ENCODE measurements at places on chromosomes 13 and 19.

DNA sequence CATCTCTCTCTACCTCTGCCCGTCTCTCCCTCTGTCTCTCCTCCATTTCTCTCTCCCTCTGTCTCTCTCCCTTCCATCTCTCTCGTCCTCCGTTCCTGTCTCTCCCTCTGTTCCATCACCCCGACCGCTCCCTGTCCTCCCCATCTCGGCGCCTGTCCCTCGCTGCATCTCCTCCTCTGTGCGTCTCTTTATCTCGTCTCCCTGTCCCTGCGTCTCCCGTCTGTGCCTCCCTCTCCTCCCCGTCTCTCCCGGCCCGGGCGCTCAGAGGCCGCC, 4.6 kb downstream of the GRIN2D start:
- DNase-seq: no peak

GRCh38 chr19:45863840-45864628, at the start of gene FOXA3:
FOXA3 (plus strand) TSS chr19:45864326; CDS start chr19:45864457, 131 bp downstream.
- peak; percentile 92 for DNase-seq

- DNase-seq: no peak
Measured at GRCh38 chr13:41465241-41465847, 8.0 kb downstream of the RGCC start.

GRCh38 chr13:34617473-34618083, 324.5 kb upstream of the NBEA start:
- DNase-seq: no peak

GRCh38 chr19:8738377-8738776, 16.9 kb downstream of the OR2Z1 start:
- no peak for DNase-seq

- DNase-seq: no peak
Measured at GRCh38 chr19:40281381-40282208, 3.5 kb downstream of the AKT2 start.

GRCh38 chr13:75399168-75399878, 82.6 kb downstream of the TBC1D4 start:
- DNase-seq: no peak

- no peak for DNase-seq
Measured at GRCh38 chr19:460877-461720, at the start of gene SHC2. SHC2 (minus strand) TSS chr19:461033; CDS start chr19:460996, 37 bp downstream.

- no peak for DNase-seq
Measured at GRCh38 chr13:49305792-49306425, 58.2 kb downstream of the CDADC1 start.

DNA sequence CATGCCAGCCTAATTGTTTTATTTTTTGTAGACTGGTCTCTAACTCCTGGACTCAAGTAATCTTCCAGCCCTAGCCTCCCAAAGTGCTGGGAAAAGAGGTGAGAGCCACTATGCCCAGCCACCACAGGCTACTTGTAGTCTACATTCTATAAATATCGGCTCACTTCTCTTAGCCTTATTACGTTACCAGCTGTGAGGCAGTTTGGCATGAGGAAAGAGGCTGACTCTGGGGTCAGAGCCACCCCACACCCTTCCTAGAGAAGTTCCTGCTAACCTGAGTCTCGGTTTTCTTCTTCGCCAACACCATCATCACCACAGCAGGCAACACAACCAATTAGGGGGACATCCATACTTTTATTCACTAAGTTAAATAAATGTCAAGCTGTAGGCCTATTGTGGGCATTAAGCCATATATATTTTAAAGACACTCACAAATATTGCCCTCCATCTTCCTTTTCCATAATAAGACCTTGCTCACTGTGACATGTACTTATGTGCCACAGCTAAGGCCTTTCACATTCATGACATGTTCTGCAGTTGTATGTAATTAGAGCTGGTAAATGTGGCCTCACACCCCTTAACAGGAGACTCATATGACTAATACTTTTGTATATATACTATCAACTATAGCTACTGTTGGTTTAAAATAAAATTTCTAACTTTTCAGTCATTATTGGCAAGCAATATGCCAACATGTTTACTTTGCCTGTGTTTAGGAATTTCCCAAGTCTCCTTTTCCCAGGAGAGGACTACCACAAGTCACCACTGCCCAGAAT, 5.7 kb downstream of the SLC25A30 start:
- DNase-seq: no peak
